CD4-positive, alpha-beta T cell treated with Interleukin-4 for 4 hours (primary cell): ENCODE measurements at places on chromosomes 3 and 15.

- DNase-seq = no peak
Observed at GRCh38 chr3:67798412-67798811, 144.0 kb upstream of the SUCLG2 start.

DNA sequence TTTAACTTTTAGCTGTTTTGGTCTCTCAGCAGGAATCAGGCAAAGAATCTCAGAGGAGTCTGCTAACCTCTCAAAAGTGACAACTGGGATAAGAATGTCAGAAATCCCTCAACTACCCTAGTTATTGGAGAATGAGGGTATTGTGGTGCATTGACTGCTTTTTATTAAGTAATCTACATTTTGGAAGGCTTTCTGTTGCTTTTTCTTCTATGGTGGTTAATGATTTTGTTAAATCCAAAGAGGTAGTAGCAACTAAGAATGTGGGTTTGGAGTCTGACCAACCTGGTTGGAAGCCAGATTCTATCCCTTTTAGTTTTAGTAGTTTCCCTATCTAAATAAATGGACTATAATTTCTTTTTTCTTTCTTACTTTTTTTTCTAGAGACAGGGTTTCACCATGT lies 94.7 kb upstream of the RNF7 start:
- no peak for DNase-seq

DNA sequence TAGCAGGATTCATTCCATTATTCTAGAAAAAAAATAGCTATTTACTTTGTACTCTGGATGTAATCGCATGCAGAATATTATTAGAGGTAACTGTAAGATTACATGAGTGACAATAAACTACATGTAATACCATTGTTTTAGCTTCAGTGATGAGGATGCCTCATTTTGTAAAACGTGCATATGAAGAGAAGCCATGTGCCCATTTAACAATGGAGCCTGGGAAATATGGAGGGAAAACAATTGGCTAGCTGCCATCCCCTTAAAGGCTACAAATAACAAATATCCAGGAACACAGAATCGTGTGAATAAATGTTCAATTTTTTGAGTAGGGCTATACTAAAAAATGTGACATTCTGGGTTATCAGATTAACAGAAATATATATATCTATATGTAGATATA lies 151.1 kb downstream of the SAMMSON start:
- DNase-seq = no peak

- DNase-seq = no peak
Observed at GRCh38 chr3:160870327-160870726, 114.3 kb downstream of the PPM1L start.

- peak; percentile 33 for DNase-seq
Observed at GRCh38 chr3:136149667-136150066, 46.5 kb downstream of the MSL2 start.

- no peak for DNase-seq
Observed at GRCh38 chr3:137083332-137083731, 125.5 kb downstream of the IL20RB start.

- no peak for DNase-seq
Observed at GRCh38 chr3:52793702-52794611, 639 bp upstream of the ITIH3 start.

GRCh38 chr3:98555025-98555379 lies 23.2 kb downstream of the GPR15 start:
- DNase-seq = no peak

- no peak for DNase-seq
Observed at GRCh38 chr3:136954980-136955780, 2.6 kb upstream of the IL20RB start.

DNA sequence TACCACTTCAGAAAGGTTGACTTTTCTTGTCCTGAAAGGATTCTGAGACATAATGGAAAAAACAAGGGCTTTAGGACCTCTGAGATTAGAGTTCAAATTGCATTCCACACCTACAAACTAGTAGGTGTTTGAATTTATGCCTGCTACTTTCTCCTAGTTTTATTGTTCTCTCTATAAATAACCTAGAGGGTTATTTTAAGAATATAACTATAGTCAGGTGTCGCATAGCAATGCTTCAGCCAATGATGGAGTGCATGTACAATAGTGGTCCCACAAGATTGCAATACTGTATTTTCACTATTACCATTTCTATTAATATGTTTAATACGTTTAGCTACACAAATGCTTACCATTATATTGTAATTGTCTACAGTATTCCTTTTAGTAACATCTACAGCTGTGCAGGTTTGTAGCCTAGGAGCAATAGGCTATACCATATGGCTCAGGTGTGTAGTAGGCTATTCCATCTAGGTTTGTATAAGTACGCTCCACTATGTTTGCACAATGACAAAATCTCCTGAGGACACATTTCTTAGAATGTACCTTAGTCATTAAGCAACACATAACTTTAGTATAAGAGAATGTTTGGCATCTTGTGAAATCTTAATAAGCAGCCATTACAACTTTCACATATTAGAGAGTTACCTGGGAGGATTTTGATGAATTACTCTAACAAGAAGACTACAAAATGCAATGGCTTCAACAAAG lies 1352.5 kb downstream of the ZPLD1 start:
- DNase-seq = no peak

DNA sequence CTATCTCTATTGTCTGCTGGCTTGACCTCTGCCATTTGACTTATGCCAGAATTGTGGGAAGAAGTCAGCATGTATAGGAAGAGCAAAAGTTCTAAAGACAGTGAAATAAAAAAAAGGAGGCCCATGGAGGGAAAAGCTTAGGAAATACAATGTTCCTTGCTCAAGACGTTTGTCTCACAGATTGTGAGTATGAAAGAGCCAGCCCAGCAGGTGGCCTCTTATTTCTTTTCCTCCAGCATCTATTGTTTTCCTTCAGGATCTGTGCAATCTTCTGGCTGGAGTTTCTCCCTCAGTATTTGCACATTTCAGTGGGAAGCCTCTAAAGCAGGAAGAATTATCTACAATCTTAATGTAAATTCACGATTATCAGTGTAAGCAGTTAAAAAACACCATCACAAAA lies 43.7 kb downstream of the ZDHHC3 start:
- DNase-seq = no peak

GRCh38 chr3:32302601-32303398 lies 64.3 kb downstream of the CMTM8 start:
- DNase-seq = no peak

DNA sequence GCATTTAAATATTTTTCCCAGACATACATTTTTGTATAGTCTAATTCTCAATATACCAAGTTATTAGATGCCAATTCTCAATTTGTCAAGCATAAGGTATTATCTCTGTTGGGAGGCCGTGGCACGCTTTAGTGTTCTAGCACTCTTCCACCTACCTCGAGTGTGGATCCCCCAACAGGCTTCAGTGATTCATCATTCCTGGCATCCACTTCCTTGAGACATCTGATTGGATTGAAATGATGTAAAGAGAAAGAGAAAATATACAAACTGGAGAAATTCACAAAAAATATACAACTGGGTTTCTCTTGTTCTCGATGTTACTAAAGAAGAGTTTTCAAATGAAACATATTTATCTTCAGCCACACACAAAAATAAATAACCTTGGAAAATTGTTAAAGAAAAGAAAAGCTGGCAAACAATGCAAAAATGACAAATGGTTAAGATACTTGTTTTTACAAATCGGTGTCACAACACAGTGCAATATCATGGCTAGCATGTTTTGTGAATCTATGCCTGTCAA lies 218.0 kb upstream of the CDIN1 start:
- DNase-seq = no peak

GRCh38 chr3:87333393-87333892 lies 57.1 kb upstream of the POU1F1 start:
- peak; percentile 10 for DNase-seq

- DNase-seq = no peak
Observed at GRCh38 chr15:71349736-71350526, 234.7 kb downstream of the THSD4 start.

- no peak for DNase-seq
Observed at GRCh38 chr15:50246631-50247030, 18.9 kb downstream of the HDC start.

DNA sequence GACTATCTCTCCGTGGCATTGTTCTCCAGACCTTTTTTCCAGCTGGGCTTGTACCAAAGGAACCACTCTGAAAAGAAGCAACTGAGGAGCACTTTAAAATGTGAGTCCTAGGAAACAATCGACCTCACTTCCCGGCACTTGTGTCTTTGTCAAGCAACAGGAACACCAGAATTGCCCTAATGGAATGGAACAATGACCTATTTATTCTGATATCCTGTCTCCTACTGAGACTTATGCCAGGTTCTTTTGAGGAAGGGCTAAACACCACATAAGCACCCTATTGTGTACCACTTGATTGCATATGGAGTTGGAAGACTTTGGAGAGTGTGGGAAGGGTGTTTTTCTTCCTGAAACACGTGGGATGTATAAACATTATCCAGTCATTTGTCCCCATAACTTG lies 56.8 kb upstream of the TGFBR2 start:
- DNase-seq = no peak

DNA sequence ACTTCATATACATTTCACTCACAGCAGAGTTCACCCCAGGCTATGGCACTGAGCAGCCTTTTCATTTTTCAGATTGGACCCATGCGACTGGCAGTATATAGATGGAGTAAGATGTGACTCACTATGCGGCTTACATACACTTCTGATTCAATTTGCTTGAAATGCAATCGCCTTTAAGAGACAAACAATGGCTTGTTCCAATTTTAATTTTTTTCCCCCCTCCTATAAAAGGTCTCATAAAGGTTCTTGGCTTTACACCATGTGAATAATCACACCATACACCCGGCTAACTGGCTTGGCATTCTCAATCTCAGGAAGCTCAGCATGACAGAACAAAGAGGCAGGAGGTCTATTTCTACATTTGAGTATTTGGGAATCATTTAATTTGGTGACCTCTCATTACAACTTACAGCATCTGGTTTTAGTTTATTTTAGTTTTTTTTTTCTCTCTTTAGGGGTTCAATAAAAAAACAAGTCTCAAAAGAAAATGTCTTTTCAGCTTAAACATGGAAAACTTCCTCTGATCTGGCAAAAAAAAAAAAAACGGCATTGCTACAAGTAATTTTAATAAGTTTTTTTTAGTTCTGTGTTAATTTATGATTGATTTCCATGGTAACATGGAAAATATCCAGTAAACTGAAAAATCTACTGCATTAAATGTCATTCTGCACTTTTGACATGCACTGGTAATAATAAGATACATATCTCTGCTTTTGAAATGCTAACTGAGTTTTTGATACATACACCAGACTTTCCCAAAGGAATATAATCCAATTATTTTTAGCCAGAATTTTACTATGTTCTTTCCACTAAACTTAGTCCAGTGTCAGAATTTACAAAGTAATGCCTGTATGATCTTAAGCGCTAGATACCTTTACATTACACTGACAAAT lies 38.8 kb downstream of the GADL1 start:
- DNase-seq = no peak

- no peak for DNase-seq
Observed at GRCh38 chr3:71511037-71511436, 72.5 kb downstream of the FOXP1 start.

GRCh38 chr3:171666516-171666915 lies 143.8 kb downstream of the PLD1 start:
- DNase-seq = no peak

DNA sequence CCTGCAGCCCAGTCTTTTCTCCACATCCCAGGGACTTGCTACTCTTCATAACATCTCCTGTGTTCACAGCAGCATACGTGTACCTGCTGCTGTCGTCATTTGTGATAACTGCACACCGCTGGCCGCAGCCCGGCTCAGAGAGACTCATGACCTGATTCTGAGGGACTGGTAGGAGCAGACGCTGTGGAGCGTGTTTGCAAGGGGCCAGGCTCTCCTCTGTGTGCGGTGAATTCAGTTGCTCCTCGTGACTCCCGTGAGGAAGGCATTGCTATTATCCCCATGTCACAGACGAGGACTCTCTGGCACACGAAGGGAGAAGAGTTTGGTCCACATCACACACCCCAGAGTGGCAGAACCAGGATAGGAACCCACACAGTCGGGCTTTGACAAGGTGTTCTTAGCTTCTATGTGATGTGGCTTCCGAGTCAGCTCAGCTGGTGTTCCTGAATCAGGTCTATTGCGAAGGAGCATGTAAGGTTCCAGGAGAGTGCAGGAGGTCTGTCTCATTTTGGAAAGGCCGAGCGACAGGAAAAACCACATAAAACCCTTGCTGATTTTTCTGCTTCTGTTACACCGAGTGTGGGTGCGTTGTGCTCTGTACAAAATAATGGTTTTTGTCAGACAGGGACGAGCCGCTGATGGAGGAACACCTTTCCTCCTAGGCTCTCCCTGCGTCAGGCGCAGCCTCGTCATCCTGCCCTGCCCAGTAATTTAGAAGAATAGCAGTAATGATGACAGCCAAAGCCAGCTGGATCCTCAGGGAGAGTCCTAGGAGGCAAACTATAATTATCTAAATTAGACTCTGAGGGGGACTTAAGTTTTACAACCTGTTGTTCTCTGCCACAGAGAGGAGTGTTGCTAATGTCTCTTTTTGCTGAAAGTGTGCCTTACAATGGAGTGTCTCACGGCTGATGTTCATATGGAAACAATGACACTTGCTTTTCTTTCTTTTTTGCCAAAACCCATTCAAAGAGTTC lies 157.5 kb upstream of the RGMA start:
- DNase-seq = no peak
